ENCODE measurements at places on chromosomes 16 and 17. TPM values are rescaled to one million over a fixed set of nuclear protein-coding genes. Genes with fewer than 3 reads are reported as not detected.

The TUBB3 gene
- total RNA-seq = 58.2 TPM

The BIRC5 gene
- total RNA-seq = 370 TPM

The PLSCR3 gene
- total RNA-seq = 13.3 TPM

The FAM20A gene
- total RNA-seq = not detected

The KRT33B gene
- total RNA-seq = 0.21 TPM

The TERB1 gene
- 0.05 TPM for total RNA-seq

The TBC1D3H gene
- total RNA-seq = not detected

The CCL17 gene
- total RNA-seq = not detected

The SLC9A5 gene
- total RNA-seq = 1.2 TPM

The ALOX15B gene
- total RNA-seq = not detected

The GLIS2 gene
- 0.71 TPM for total RNA-seq

The HID1 gene
- total RNA-seq = 0.16 TPM

The ABI3 gene
- not detected for total RNA-seq

The SRP68 gene
- 48.1 TPM for total RNA-seq

The HS3ST2 gene
- total RNA-seq = not detected

The ABCC12 gene
- total RNA-seq = not detected

The ZG16 gene
- not detected for total RNA-seq

The CAVIN1 gene
- total RNA-seq = 331 TPM

The RUNDC3A gene
- not detected for total RNA-seq

The RSPRY1 gene
- total RNA-seq = 13.9 TPM

The NOG gene
- 11.0 TPM for total RNA-seq

The TAC4 gene
- not detected for total RNA-seq

The BCAS3 gene
- total RNA-seq = 37.5 TPM

The KRTAP1-1 gene
- not detected for total RNA-seq

The SULT1A4 gene
- total RNA-seq = 3.6 TPM

The KRTAP2-2 gene
- not detected for total RNA-seq

The DLX4 gene
- not detected for total RNA-seq

The KCTD11 gene
- 5.4 TPM for total RNA-seq

The QPRT gene
- total RNA-seq = 0.13 TPM

The AIPL1 gene
- total RNA-seq = not detected

The HOXB4 gene
- total RNA-seq = 1.2 TPM

The LRRC46 gene
- not detected for total RNA-seq

The MSRB1 gene
- 21.3 TPM for total RNA-seq

The CCDC102A gene
- total RNA-seq = 24.5 TPM

The FADS6 gene
- not detected for total RNA-seq

The NAGLU gene
- total RNA-seq = 16.2 TPM

The CYTH1 gene
- 18.9 TPM for total RNA-seq

The AOC2 gene
- total RNA-seq = not detected
